ENCODE measurements at places on chromosomes 12 and 14. TPM values are rescaled to one million over a fixed set of nuclear protein-coding genes. Genes with fewer than 3 reads are reported as not detected.

TAS2R8 gene
- not detected for total RNA-seq

GRCh38 chr12:120438495-120439198 lies 734 bp downstream of the COX6A1 start:
- H3K4me1 ChIP-seq = peaks cover 39% of the 10 kb centered on the region
- peak overlapping the region; percentile 98 for H3K4me3 ChIP-seq
- H3K27me3 ChIP-seq = no peaks in the 10 kb centered on the region
- DNase-seq = peak; percentile 60
- peaks cover 22% of the 10 kb centered on the region for H3K36me3 ChIP-seq

DNA sequence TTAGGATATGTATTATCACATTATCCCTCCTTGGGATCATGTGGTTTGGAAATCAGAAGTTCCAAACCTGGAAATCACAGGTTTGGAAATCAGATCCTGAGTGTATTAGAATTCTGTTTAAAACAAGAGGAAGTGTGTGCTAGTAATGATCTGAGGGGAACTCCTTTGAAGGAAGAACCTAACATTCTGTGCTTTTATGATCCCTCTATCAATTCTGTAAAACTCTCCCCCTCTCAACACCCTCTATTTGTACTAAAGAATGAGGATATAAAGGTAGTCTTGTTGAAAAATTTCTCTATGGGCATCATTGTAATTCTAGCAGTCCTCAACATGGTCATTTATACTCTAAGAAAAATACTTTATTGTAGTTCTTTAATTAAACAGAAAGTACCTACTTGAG lies 97.4 kb downstream of the SRGAP1 start:
- H3K4me1 ChIP-seq = no peaks in the 10 kb centered on the region
- H3K27me3 ChIP-seq = no peaks in the 10 kb centered on the region

DNA sequence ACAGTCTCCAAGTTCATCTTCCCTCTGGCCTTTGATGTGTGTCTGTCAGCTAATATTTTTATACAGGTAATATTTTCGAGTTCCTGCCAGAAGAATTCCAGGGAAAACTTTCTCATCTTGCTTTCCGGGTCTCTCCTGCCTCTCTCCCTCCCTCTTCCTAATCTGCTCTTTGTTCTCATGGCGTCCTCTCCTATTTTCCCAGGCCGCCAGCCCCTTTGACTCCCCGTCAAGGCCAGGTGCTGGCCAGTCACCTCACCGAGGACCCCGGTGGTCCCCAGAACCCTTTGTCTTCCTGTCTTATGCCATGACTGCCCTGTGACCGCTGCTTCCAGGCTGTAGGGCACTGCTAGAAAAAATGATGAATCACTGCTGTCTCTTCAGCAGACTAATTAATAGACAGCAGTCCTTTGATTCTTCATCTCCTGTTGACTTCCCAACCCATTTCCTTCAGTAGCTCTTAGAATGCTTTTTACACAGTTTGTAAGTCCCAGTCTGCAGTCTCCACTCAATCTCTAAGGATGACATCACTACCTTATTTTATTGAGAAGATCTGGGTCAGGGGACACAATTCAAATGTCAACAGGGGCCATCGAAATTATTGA lies 40.7 kb downstream of the PPFIBP1 start:
- H3K36me3 ChIP-seq = no peaks in the 10 kb centered on the region
- H3K27me3 ChIP-seq = no peaks in the 10 kb centered on the region
- no peak overlapping the region for H3K27ac ChIP-seq
- no peaks in the 10 kb centered on the region for H3K4me1 ChIP-seq
- DNase-seq = no peak

DNA sequence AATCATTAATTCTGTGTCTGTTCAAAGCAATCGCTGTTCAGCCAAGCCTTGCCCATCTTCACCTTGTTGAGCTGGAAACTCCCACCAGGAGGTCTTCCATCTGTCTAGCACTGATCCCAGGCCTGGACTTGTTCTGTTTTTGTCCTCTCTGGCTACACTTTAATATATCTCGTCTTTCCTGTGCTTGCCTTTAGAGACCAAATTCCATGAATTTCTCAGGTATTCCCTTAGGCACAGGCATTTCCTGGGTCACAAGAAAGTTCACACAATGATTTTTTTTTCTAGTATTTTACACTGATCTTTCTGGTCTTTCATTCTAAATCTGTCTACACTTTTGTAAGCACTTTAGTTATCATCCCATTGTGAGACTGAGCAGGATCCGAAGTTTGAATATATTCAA lies 116.4 kb upstream of the CCND2 start:
- H3K4me3 ChIP-seq = no peak overlapping the region
- H3K36me3 ChIP-seq = no peaks in the 10 kb centered on the region

DNA sequence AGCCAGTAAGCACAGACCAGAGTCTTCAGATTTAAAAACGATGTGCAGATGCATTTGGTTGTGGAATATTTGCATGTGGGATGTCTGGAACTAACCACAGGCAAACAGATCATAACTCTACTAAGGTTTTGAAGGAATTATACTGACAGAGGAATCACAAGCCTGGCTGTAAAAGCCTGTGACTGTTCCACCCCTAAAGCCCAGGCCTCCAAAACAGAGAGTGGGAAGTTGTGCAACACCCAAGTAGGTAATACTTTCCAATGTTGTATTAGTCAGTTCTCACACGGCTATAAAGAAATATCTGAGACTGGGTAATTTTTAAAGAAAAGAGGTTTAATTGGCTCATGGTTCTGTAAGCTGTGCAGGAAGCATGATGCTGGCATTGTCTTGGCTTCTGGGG lies 68.1 kb upstream of the DCD start:
- H3K4me1 ChIP-seq = no peaks in the 10 kb centered on the region
- no peak overlapping the region for H3K27ac ChIP-seq
- no peak overlapping the region for H3K4me3 ChIP-seq
- no peaks in the 10 kb centered on the region for H3K36me3 ChIP-seq
- H3K27me3 ChIP-seq = no peaks in the 10 kb centered on the region

- peaks cover 37% of the 10 kb centered on the region for H3K4me1 ChIP-seq
- no peaks in the 10 kb centered on the region for H3K36me3 ChIP-seq
- no peak overlapping the region for H3K4me3 ChIP-seq
- no peak overlapping the region for H3K27ac ChIP-seq
- peak; percentile 55 for DNase-seq
- H3K27me3 ChIP-seq = no peaks in the 10 kb centered on the region
Measured at GRCh38 chr12:56657416-56658379, 11.9 kb upstream of the ATP5F1B start.

TAS2R42 gene
- not detected for total RNA-seq

GRCh38 chr14:39138440-39138839 lies 24.3 kb downstream of the GEMIN2 start:
- peaks cover 41% of the 10 kb centered on the region for H3K36me3 ChIP-seq
- H3K4me3 ChIP-seq = no peak overlapping the region
- DNase-seq = no peak
- no peaks in the 10 kb centered on the region for H3K4me1 ChIP-seq

CLEC12A gene
- not detected for total RNA-seq

- DNase-seq = no peak
- no peak overlapping the region for H3K4me3 ChIP-seq
- no peaks in the 10 kb centered on the region for H3K4me1 ChIP-seq
- H3K27ac ChIP-seq = no peak overlapping the region
Measured at GRCh38 chr12:62693376-62694050, 226.9 kb downstream of the MON2 start.

DNA sequence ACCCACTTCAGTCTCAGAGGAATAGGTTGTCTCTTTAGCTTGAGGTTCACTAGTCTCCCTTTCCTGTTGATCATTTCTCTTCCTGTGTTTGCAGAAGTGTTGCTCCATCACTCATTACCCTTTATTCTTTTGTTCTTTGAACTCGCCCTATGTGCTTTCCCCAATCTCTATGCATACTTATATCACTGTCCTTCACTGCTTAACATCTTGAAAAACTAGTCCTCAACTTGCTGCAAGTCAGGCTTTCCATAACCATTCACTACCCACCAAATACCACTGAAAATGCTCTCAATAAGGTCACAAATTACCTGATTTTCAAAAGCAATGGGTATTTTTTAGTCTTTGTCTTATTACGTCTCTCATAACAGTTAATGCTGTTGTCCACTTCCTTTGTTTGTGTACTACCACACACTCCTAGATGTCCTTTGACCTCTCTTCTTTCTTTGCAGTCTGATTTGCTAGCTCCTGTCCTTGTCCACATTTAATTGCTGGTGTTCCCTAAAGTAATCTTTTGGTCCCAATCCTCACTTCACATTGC lies 80.8 kb downstream of the RIC8B start:
- no peak for DNase-seq
- H3K36me3 ChIP-seq = no peaks in the 10 kb centered on the region
- H3K27ac ChIP-seq = no peak overlapping the region

DNA sequence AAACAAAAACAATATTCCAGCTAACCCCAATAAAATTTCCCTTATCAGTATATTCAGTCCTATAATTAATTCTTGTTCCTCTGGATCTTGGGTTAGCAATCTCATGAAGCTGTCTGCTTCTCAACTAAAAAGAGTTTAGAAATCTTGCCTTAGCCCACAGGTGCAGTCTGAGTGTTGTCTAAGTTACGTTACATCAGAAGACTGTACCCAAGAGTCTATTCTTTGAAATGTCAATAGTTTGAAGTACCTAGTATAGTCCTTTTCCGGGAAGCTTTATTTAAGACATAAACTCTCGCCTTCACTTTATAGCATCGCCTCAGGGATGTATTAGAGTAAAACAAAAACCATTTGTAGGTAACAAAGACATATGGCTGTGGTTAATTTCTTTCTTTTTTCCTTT lies 465.1 kb downstream of the FUT8 start:
- H3K27ac ChIP-seq = no peak overlapping the region
- H3K4me3 ChIP-seq = no peak overlapping the region
- H3K27me3 ChIP-seq = no peaks in the 10 kb centered on the region
- H3K36me3 ChIP-seq = no peaks in the 10 kb centered on the region
- DNase-seq = no peak

RNF212B gene
- not detected for total RNA-seq

GRCh38 chr12:99983456-99984258 lies 1.1 kb downstream of the ANKS1B start:
- no peak for DNase-seq
- no peak overlapping the region for H3K4me3 ChIP-seq
- H3K27me3 ChIP-seq = no peaks in the 10 kb centered on the region
- H3K4me1 ChIP-seq = peaks cover 11% of the 10 kb centered on the region
- no peaks in the 10 kb centered on the region for H3K36me3 ChIP-seq
- H3K27ac ChIP-seq = no peak overlapping the region

LPAR5 gene
- total RNA-seq = 14.6 TPM

DNA sequence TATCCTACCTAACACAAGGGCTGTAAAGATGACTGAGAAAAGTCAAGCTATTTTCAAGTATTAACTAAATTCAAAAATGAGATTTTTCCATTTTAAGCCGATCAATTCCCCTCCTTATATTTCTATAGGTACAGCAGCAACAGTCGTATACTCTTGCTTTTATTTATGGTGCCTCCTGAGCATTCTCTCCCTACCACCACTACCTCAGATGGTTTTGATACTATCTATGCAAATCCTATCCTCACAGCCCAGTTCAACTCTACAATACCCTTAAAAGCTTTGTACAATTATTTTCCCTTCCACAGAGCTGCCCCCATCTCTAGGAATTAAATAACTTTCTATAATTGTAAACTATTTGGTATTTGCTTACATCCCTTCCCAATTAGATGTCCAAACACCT lies 52.1 kb downstream of the GALC start:
- H3K27me3 ChIP-seq = no peaks in the 10 kb centered on the region
- H3K4me3 ChIP-seq = no peak overlapping the region
- peaks cover 20% of the 10 kb centered on the region for H3K4me1 ChIP-seq
- no peak overlapping the region for H3K27ac ChIP-seq

SLC2A14 gene
- total RNA-seq = not detected

DNA sequence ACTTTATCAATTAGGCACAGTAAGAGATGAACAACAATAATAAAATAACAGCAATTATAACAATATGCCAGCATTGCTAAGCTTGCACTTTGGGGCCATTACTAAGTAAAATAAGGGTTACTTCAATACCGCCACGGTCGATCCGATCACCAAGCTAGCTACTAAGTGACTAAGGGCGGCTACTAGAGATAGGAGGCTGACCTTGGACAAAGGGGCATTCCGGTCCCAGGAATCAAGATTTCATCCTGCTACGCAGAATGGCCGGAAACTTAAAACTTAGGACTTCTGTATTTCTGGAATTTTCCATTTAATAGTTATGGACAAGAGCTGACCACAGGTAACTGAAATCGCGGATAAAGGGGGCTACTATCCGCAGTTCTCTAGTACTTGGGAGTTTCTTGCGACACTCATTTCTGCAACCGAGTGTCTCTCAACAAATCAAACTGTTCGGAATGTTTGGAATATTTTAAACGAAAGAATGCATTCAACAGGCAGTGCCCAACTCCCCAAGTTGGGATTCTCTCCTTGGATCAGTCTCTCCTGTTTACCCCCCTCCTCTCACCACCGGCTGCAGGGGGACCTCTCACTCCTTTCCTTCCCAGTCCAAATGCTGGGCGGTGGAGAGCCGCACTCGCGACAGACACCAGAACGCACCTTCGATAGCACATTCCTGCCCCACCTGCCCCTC lies 650 bp downstream of the HEBP1 start:
- H3K36me3 ChIP-seq = no peaks in the 10 kb centered on the region
- DNase-seq = no peak
- peaks cover 15% of the 10 kb centered on the region for H3K4me1 ChIP-seq
- H3K4me3 ChIP-seq = peak overlapping the region; percentile 62
- no peaks in the 10 kb centered on the region for H3K27me3 ChIP-seq

DNA sequence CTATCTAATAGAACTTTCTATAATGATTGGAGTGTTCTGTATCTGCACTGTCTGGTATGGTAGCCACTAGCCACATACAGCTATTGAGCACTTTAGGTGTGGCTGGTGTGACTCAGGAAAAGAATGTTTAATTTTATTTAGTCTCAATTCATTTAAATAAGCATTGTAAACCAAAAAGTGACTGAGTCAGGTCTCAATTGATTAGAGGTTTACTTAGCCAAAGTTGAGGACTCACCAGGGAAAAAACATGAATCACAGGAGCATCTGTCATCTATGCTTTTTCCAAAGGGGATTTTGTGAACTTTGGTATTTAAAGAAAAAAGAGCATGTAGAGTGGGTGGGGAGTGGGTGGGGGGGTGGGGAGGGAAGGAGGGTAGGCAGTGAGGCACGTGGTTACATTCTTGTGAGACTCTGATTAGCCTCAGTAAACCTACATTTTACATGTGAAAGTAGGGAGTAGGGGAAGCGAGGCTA lies 473.1 kb downstream of the ATP23 start:
- no peaks in the 10 kb centered on the region for H3K27me3 ChIP-seq
- no peak overlapping the region for H3K4me3 ChIP-seq
- H3K4me1 ChIP-seq = no peaks in the 10 kb centered on the region
- H3K36me3 ChIP-seq = no peaks in the 10 kb centered on the region
- H3K27ac ChIP-seq = no peak overlapping the region
